ENCODE measurements at places on chromosomes 6 and 20. TPM values are rescaled to one million over a fixed set of nuclear protein-coding genes. Genes with fewer than 3 reads are reported as not detected.

DNA sequence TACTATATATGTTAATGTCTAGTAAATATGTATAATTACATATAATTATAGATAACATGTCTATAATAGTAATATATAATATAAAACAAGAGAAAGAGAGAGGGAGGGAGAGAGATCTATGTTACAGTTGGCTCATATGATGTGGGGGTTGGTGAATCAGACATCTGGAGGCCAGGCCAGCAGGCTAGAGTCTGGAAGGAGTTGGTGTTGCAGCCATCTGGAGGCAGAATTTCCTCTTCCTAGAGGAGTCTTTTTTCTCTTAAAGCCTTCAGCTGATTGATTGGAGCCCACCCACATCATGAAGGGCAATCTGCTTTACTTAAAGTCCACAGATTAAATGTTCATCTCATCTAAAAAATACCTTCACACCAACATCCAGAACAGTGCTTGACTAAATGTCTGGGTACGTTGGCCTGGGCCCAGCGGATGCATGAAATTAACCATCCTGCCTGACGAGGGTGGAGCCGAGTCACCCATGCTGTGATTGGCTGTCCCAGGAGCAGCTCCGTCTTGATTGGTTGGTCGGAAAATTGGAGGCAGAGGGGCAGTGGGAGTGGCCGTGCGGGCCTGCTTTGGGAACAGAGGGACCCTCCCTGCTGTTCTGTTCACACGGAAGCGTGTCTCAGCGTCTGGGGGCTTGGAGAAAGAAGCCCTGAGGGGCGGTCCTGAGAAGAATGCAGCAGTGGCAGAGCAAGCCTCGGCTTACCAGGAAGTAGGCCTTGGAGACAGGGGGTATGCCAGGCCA lies 392.4 kb downstream of the QKI start:
- DNase-seq: no peak
- no peak overlapping the region for H3K27ac ChIP-seq
- H3K4me3 ChIP-seq: no peak overlapping the region
- no peaks in the 10 kb centered on the region for H3K36me3 ChIP-seq

- no peak for DNase-seq
- H3K36me3 ChIP-seq: no peaks in the 10 kb centered on the region
- H3K27ac ChIP-seq: no peak overlapping the region
- H3K4me1 ChIP-seq: peaks cover 3% of the 10 kb centered on the region
- H3K27me3 ChIP-seq: no peaks in the 10 kb centered on the region
- H3K4me3 ChIP-seq: no peak overlapping the region
Measured at GRCh38 chr20:57716901-57717300, 7.1 kb upstream of the PMEPA1 start.

GRCh38 chr6:322940-323729 lies 30.8 kb downstream of the DUSP22 start:
- DNase-seq: no peak
- H3K27ac ChIP-seq: no peak overlapping the region
- H3K36me3 ChIP-seq: no peaks in the 10 kb centered on the region
- no peaks in the 10 kb centered on the region for H3K4me1 ChIP-seq

- no peak for DNase-seq
- no peaks in the 10 kb centered on the region for H3K27me3 ChIP-seq
- no peak overlapping the region for H3K4me3 ChIP-seq
- H3K27ac ChIP-seq: no peak overlapping the region
- H3K36me3 ChIP-seq: no peaks in the 10 kb centered on the region
- no peaks in the 10 kb centered on the region for H3K4me1 ChIP-seq
Measured at GRCh38 chr6:32642720-32643106, 5.5 kb downstream of the HLA-DQA1 start.

DNA sequence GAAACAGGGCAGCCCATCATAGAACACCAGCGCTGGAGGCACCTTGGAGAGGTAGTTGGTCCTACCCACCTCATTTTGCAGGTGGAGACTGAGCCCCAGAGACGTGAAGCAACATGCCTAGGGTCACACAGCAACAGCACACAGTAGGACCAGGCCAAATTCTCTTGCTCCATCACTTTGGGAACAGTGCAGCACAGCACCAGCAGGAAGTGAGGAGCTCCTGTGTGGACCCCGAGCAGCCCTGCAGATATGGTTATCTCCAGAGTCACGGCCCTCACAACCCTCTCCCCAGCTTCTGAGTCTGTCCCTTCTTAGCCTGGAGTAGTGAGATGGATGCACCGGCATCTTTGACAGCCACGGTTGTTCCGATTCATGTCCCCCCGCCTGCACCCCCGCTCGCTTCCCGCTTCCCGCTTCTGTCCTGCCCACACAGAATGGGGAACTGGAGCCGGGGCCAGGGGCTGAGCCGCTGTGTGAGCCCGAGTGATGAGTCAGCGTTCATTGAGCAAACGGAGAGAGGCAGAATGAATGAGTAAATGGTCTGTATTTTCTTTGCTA lies 72.6 kb upstream of the DUSP22 start:
- H3K27ac ChIP-seq: no peak overlapping the region
- no peak for DNase-seq
- H3K36me3 ChIP-seq: no peaks in the 10 kb centered on the region
- H3K4me1 ChIP-seq: no peaks in the 10 kb centered on the region

Gene GINS1
- 5.4 TPM for total RNA-seq

DNA sequence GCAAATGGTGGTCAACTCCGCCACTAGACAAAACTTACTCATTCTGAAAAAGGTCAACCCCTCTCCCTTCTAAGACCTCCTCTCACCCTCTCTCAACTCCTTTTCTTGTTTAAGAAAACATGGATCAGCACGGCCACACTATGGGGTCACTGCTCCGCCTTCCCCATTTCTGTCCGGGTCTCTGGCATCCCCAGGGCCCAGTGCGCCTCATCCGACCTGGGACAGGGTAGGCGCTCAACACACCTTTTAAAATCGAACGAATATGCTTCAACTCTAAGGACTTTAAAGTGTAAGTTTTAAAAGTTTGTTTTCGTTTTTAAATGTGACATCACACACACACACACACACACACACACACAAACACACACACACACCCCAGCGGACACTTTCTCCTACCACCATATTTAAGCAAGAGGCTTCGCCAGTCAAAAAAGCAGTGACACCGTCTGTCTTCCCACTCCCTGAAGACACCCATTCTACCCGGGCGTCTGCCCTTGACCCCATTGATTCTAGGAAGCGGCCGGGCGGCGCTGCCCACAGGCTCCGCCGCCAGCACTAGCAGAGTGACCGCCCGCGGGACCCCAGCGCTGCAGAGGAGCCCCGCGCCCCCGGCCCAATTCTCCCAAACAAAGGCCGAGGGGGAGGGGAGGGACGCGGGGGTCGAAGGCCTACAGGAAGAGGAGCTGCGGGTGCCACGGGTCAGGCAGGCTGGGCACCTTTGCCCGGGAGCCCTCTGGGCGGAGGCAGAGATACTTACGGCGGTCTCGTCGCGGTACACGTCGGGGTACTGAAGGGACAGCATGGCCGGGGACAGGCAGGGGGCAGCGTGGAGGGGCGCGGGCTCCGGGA lies 568 bp downstream of the PREP start:
- H3K27me3 ChIP-seq: no peaks in the 10 kb centered on the region
- no peaks in the 10 kb centered on the region for H3K4me1 ChIP-seq
- peak; percentile 59 for DNase-seq

Gene SLC52A3
- total RNA-seq: 15.6 TPM

DNA sequence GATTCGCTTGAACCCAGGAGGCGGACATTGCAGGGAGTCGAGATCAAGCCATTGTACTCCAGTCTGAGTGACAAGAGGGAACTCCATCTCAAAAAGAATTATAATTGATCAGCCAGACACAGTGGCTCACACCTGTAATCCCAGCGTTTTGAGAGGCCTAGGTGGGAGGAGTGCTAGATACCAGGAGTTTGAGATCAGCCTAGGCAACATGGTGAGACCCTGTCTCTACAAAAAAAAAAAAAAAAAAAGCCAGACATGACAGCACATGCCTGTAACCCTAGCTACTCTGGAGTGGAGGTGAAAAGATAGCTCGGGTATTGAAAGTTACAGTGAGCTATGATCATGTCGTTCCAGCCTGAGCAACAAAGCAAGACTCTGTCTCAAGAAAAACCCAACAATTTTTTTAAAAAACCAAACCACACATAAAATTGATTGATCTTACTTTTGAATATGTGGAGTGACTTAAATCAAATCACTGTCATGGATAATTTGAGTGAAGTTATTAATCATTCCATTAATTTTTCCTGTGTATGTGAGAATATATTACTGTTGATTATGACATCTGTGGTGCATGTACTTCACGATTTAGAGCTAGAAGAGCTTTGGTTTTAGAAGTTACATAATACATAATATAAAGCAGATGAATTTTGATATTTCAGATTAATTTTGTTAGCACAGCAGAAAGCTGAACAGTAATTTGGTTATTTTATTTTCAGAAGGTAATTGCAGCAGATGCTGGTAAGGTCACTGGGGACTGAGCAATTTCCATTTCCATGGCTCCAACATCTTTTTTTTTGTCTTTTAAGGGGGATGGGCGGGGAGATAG lies 34.4 kb downstream of the NCOA7 start:
- H3K4me3 ChIP-seq: no peak overlapping the region
- H3K27ac ChIP-seq: no peak overlapping the region
- no peaks in the 10 kb centered on the region for H3K36me3 ChIP-seq
- no peaks in the 10 kb centered on the region for H3K4me1 ChIP-seq

DNA sequence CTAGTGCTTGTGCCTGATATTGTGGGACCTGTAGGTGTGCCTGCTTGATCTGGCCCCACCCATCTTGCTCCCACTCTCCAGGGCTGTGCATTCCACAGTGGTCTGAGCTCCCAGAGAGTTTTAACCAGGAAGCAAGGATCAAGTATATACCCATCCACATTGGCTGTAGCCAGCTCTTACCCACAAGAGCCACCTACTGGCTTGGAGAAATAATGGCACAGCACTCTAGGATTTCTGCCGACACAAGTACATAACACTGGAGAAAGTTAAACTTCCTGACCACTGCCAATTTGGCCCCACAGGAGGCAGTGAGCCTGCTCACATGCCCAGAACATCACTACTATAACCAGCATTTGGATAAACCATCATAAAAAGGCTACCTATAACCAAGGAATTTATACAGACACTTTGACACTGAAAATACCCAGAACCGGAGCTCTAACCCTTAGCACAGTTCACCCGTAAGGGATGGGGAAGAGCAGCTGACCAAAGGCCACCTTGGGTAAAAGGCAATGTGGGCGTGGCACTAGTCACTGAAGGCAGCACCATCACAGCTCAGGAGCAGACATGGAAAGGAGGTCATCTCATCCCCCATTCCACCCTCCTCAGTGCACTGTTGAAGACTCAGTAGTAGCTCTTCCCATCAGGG lies 440.4 kb downstream of the BTBD3 start:
- DNase-seq: no peak
- H3K27me3 ChIP-seq: no peaks in the 10 kb centered on the region
- H3K4me3 ChIP-seq: no peak overlapping the region
- no peaks in the 10 kb centered on the region for H3K36me3 ChIP-seq
- no peak overlapping the region for H3K27ac ChIP-seq

DNA sequence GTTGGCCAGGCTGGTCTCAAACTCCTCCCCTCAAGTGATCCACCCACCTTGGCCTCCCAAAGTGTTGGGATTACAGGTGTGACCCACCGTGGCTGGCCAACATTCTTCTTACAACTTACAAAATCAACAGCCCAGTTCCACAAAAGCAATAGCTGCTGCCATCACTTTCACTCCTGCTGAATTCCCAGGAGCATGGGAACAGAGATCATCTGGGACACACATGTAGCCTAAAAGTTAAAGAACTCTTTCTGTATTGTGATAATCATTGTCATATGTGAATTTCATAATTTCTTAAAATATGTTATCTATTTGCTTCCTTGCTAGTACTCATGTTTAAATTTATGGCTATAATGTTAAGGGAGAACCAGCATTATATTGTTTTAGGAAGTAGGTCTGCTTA lies 51.7 kb downstream of the NCOA6 start:
- no peak overlapping the region for H3K27ac ChIP-seq
- no peak for DNase-seq
- H3K4me1 ChIP-seq: no peaks in the 10 kb centered on the region
- H3K36me3 ChIP-seq: peaks cover 5% of the 10 kb centered on the region

- DNase-seq: no peak
- H3K27me3 ChIP-seq: no peaks in the 10 kb centered on the region
- H3K4me1 ChIP-seq: no peaks in the 10 kb centered on the region
- no peaks in the 10 kb centered on the region for H3K36me3 ChIP-seq
- no peak overlapping the region for H3K27ac ChIP-seq
Measured at GRCh38 chr6:69973138-69973537, 106.8 kb downstream of the COL19A1 start.

DNA sequence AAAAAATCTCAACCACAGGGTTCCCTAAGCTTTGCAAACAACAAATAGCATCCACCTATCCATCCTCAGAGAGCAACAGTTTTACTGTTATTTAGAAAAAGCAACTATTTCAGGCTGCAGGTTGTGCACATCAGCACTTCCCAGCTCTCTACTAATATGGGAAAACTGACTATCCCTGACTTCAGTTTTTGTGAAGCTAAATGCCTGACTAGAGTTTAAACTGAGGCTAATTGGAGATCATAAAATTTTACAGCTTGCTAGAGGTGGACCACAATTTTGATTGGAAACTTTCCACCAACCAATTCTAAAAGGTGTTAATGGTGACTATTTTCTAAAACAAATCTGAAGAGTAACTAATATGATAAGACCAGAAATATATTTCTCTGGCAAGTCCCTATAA lies 36.9 kb downstream of the HLA-DMB start:
- no peaks in the 10 kb centered on the region for H3K36me3 ChIP-seq
- H3K27ac ChIP-seq: no peak overlapping the region
- no peak overlapping the region for H3K4me3 ChIP-seq

Gene HLA-DRB1
- total RNA-seq: 39.3 TPM

DNA sequence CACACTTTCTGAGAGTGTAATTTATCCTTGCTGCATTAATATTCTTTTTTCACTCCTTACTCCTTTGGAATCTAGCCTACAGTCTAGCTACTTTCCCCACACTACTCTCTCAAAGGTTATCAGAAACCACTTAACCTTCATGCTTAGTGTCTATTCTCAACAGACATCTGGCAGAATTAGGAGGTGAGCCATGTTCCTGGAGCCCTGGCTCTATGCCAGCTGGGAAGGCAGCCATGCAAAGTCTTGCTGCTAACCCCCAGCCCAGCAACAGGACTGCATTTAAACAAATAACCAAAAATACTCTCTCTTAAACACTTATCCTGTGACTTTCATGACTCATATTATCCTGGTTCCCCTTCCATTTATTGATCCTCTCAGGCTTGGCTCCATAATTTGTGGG lies 260.2 kb downstream of the BCKDHB start:
- H3K27me3 ChIP-seq: no peaks in the 10 kb centered on the region
- H3K36me3 ChIP-seq: no peaks in the 10 kb centered on the region
- H3K4me3 ChIP-seq: no peak overlapping the region
- H3K27ac ChIP-seq: no peak overlapping the region
- DNase-seq: no peak

- no peaks in the 10 kb centered on the region for H3K27me3 ChIP-seq
- H3K4me3 ChIP-seq: no peak overlapping the region
- DNase-seq: peak; percentile 47
- no peaks in the 10 kb centered on the region for H3K36me3 ChIP-seq
- H3K4me1 ChIP-seq: no peaks in the 10 kb centered on the region
Measured at GRCh38 chr6:35139924-35140638, 1.1 kb downstream of the TCP11 start.

DNA sequence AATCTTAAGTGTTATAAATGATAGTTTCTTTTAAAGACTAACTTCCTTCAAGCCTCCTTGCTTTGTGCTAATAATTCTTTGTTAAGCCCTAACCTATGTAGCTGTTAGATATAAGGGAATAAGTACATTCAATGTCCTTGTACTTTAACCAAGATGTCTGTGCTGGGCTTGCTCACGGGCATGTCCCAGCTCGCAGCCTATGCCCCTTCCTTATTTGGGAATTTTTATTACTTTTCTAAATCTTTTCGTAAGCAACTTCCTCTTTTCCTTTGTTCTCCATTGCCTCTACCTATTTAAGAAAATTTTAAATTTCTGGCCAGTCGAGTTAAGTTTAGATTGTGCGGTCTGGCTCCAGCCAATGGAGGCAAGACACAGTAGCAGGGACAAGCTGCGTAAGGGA lies 26.0 kb upstream of the CDK19 start:
- H3K27me3 ChIP-seq: no peaks in the 10 kb centered on the region
- no peak overlapping the region for H3K4me3 ChIP-seq
- H3K27ac ChIP-seq: no peak overlapping the region
